ENCODE measurements at places on chromosomes 3 and 15. TPM values are rescaled to one million over a fixed set of nuclear protein-coding genes. Genes with fewer than 3 reads are reported as not detected.

WDR93 gene
- total RNA-seq, result not detected

SAXO2 gene
- 0.64 TPM for total RNA-seq

MORC1 gene
- total RNA-seq, result not detected

DHFR2 gene
- total RNA-seq, result 2.3 TPM

SLC24A5 gene
- total RNA-seq, result not detected

EFL1 gene
- 28.9 TPM for total RNA-seq

BFSP2 gene
- total RNA-seq, result not detected

RARRES1 gene
- not detected for total RNA-seq

MESP2 gene
- total RNA-seq, result not detected

IL17RD gene
- total RNA-seq, result 0.04 TPM

FES gene
- 83.9 TPM for total RNA-seq

ANKRD63 gene
- not detected for total RNA-seq

EPHA6 gene
- total RNA-seq, result not detected
